ENCODE measurements at places on chromosomes 3 and 15. TPM values are rescaled to one million over a fixed set of nuclear protein-coding genes. Genes with fewer than 3 reads are reported as not detected.

Gene VWA5B2
- total RNA-seq: not detected

DNA sequence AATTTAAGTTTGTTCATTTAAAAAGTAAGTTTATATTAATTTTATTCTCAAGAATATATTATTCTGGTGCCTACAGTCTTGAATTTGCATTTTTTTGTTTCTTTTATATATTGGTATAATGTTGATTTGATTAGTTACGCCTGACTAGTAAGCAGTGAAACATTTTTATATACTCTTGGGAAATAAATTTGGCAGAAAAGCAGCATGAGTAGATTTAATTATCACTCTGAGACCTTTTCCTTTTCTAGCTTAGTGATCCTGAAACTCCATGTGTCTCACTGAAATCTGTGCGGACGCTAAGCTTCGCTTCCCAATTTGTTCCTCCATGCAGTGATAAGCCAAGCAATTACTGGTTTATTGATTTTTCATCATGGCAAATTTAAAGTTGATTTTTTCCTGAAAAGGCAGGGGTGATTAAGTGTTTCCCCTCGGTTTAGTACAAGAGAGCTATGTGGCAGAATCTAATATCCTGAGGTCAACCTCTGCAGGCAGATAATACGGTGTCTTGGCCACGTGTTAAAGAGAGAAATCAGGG lies 87.2 kb upstream of the MLF1 start:
- DNase-seq: no peak

DNA sequence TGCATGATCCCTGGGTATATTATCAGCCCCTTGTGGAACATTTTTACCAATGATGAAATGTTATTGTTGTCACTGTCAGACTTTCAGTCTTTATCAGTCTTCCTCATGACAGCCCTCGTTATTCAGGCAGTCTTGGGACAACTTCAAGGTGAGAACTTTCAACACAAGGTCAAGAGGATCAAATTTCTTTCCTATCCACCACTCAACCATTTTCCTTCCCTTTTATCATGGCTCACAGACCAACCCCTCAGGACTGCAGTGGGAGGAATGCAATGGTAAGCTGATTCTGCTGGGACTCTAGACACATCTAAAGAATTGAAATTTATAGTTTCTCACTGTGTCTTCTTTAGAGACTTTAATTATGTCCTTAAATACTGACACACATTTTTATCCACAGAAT lies 107.0 kb upstream of the LSAMP start:
- no peak for DNase-seq

Gene AHSG
- 0.21 TPM for total RNA-seq

- DNase-seq: no peak
These were observed 10.7 kb downstream of the AQP9 start for GRCh38 chr15:58148633-58149445.

DNA sequence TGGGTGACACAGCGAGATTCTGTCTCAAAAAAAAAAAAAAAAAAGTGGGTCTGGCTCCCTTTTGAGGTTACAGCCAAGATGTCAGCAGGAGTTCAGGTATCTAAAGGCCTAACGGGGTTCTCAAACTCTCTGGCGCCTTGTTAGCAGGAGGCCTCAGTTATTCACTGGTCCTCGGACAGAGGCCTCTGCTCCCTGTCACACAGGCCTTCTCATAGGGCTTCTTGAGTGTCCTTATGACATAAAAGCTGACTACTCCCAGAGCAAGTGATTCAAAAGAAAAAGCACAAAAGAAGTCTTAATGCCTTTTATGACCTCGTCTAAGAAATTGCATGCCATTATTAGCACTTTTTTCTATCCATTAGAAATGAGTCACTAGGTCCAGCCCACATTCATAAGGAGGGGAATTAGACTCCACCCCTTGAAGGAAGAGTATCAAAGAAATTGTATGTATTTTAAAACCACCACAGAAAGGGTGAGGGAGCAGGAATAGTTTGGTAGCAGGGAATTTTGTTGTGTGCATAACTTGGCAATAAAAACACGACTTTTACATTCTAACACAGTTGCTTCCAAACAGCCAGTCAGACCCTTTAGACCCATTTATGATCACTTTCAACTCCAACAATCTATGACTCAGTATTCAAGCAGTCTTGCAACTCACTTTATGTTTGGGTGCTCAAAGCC lies 90.3 kb downstream of the MEX3B start:
- peak; percentile 2 for DNase-seq

DNA sequence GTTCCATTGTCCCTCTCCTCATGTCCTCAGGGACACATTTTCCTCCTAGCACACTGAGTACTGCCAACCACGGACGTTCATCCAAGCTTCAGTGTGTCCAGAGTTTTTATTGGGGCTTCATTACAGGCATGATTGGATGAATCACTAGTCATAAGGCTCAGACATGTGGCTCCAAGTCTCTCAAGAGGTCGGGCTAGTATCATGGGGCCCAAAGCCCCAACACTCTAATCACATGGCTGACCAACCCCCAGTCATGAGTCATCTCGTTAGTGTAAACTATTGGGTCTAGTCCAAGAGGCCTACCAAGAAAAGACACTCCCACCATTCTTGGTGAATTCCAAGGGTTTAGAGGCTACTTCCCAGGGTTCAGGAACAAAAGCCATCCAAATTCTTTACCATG lies 4.4 kb downstream of the TERC start:
- no peak for DNase-seq

Gene MYO5C
- 0.37 TPM for total RNA-seq

- DNase-seq: no peak
These were observed at the start of gene PLSCR2 for GRCh38 chr3:146469150-146470017. PLSCR2 (minus strand) TSS chr3:146469561; CDS start chr3:146459904, 9,657 bp downstream.

Gene IFT80
- total RNA-seq: 23.4 TPM

Gene NAA50
- 215 TPM for total RNA-seq

All from foreskin keratinocyte (primary cell).